Erythroblast (primary cell): ENCODE measurements at places on chromosomes 16 and 17.

- DNase-seq = no peak
These were observed 77.0 kb upstream of the ZNF423 start for GRCh38 chr16:49932946-49933345.

GRCh38 chr16:58393138-58393504 lies 850 bp downstream of the GINS3 start:
- DNase-seq = peak; percentile 73

DNA sequence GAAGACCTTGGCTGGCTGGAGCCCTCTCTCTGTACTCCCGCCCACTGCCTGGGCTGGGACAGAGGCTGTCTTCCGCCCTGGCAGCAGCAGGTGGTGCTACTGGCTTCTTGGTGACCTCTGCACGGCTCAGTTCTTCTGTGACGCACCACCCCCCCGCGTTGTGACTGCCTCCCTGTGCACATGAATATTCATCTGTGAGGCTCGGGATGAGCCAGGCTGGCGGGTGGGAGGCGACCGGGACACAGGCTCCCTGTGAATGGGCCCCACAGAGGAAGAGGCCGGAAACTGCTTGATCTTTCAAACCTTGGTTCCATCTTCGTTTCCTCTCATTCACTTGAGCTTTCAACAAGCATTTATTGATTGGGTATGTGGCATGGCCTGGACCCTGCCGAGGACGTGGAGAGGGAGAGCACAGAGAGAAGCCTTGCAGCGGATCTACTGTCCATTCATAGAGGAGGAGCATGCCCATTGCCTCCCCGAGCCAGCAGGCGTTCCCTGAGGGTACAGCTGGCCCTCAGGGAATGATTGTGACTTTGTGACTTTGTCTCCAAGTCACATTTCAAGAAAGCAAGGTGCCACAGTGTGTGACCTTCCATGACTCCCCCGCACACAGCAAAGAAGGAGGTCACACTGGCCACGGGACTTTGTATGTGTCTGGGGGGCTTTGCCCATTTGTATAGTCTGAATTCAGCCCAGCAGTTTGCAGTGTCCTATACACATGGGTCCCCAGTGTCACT lies 45.0 kb downstream of the B9D1 start:
- DNase-seq = no peak

DNA sequence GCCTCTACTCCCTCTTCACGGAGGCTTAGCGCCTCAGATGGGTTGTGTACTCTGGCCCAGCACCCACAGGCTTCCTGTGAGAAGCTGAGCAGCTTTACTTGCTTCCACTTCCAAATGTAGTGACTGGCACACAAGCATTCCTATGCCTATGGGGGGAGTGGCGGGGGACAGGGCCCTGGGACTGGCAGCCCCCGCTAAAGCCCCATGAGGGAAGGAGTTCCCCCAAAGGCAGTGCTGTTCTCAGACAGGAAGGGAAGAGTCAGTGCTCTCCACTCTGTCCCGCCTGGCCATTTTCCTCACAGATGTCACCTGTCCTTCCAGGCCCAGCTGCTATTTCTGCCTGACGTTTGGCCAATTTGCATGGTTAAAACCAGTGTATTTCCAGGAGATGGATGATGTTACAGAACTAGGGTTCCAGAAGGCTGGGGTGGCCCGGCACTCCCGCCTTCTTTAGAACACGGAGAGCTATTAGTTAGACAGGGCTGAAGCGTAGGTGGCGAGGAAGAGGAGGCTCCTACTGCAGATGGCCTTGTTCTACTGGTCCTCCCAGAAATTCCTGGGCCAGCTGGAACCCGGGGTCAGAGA lies 83.9 kb upstream of the FBXO47 start:
- no peak for DNase-seq

DNA sequence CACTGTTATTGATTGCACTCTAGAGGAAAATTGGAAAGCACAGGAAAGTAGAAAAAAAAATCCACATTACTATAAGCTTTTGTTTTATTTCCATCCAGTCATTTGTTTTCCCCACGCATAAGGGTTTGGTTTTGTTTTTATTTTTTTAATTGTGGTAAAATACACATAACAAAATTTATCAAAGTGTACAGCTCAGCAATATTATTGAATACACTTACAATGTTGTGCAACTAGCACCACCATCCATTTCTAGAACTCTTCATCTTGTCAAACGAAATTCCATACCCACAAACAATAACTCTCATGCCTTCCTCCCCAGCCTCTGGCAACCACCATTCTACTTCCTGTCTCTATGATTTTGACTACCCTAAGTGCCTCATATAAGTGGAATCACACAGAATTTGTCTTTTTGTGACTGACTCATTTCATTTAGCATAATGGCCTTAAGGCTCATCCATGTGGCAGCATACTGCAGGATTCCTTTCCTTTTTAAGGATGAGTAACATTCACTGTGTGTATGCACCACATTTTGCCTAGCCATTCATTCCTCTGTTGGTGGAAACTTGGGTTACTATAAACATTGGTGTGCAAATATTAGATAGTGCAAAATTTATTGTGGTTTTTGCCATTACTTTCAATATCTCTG lies 11.1 kb downstream of the SPPL2C start:
- DNase-seq = no peak

DNA sequence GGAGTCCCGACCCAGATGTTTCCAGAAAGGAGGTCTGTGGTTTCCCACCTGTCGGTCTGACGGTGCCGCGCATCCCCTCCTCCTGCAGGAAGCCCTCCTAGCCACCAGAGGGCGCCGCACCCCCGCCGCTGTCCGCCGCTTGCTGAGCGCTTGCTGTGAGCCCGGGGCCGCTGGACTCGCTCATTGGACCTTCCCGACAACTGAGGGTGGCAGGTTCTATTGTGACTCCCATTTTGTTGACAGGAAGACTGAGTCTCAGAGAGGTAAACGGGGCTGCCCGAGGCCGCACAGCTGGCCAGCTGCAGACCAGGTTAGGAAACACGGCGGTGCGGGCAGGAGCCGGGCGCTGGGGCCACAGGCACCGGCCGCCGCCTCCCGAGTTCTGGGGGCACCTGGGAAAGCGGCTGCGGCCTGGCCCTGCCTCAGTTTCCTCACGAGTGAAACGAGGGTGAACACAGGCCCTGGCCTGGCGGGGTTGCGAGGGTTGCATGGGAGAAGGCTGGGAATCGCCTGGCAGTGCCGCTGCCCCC lies 191.1 kb upstream of the CIBAR2 start:
- peak; percentile 84 for DNase-seq

DNA sequence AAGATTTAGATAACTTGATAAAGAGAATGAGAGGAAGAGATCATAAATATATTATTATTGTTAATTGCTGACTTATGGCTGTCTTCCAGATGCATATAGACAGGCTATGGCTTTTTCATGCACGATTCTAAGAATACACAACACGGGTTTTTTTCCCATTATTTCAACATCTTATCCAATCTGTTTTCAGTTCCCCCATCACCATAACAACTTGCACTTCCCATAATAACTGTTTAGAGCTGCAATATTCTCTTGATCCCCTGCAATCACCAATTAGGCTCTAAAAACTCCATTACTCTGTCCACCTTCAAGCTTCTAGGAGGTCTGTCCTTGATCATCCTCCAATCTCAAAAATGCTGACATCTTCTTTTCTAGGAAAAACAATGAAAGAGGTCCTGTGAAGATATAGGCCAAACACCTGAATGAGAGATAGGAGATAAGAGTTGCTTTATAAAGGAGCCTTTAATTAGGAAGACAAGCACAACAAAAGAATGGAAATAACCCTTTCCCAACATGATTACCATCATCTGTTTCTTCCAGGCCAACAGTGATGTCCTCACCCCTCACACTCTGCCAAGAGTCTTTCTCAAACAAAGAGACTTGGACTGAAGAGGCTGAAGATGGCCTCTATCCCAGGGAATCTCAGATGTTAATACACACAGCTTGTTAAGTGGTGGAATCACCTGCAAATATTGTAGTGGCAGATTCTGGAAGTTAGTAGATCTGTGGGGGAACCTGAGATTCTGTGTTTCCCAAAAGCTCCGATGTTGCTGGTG lies 32.2 kb upstream of the CCL2 start:
- no peak for DNase-seq

GRCh38 chr17:62746941-62747340 lies 61.2 kb downstream of the MARCHF10 start:
- no peak for DNase-seq

DNA sequence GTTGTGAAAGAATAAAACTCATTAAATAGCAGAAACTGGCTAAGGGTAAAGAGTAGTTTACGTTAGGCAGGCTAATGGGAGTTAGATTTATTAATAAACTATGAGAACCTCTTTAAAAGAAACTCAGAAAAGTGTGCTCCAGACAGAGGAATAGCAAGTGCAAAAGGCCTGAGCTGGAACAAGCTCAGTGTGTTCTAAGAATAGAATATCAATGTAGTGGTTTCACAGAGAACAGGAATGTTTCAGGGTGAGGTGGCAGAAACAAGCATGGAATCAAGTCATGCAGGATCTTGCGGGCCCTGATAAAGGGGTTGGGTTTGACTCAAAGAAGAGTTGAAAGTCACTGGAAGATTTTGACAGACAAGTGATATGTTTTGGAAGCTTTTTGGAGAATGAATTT lies 164.0 kb upstream of the HS3ST3A1 start:
- no peak for DNase-seq

DNA sequence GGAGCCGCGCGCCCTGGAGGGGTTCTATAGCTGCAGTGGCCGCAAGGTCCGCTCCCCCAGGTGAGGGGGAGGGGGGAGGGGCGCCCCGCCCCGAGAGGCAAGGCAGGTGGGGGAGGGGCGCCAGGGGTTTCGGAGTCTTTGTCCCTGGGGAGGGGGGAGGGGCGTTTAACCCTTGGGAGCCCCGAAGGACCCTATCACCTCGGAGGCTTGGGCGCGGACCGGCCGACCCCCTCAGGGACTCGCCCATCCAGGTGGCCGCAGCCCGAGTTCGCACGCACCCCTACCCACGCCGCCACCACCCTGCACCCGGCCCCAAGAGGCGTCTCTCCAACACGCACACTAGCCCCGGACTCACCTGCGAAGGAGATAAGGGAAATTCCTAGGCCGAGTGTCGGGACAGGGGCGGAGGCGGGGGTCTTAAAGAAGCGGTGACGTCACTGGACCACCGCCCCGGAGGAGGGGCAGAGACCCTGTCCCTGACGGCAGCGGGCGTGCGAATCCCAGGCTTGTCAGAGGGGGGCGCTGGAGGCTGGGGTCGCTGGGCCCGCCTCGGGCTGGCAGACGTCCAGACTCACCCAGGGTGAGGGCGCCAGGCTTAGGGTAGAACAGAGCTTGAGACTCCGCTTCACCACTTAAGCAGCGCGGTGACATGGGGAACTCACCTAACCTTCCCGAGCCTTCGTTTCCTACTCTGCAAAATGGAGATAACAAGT lies at the start of gene CLDN6:
Gene CLDN6, minus strand, starts transcription at position 390 of the 713 bp plus-strand sequence. CDS start 2,162 bp downstream, outside the sequence.
- DNase-seq = peak; percentile 70

- DNase-seq = peak; percentile 56
These were observed 69.6 kb upstream of the GSE1 start for GRCh38 chr16:85543536-85543935.

DNA sequence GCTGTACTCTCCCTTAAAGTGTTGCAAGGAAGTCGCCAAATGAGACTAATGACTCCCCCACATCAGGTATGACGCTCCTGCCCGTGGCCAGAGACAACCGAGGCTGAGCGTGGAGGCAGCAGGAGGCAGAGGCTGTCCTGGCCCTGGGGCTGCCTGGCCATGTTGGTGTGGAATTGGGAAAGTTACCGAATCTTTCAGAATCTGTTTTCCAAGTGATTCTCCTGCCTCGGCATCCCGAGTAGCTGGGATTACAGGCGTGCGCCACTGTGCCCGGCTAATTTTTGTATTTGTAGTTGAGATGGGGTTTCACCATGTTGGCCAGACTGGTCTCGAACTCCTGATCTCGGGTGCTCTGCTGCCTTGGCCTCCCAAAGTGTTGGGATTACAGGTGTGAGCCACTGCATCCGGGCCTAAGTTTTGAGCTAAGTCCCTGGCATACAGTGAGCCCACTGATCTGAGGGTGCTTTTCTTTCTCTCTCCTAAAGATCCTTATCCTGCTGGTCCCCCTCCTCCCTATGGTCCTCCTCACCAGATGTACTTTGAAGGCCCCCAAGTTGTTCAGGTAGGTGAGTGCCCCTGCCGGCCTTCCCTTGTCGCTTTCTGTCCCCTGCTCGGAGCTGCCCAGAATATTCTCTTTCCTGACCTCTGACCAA lies 700 bp downstream of the LITAFD start:
- no peak for DNase-seq

GRCh38 chr17:72151565-72152386 lies 31.0 kb downstream of the SOX9 start:
- no peak for DNase-seq

- peak; percentile 62 for DNase-seq
These were observed 100.7 kb downstream of the LYRM1 start for GRCh38 chr16:21001262-21001661.

- DNase-seq = peak; percentile 63
These were observed 1.4 kb upstream of the CEMP1 start for GRCh38 chr16:2532494-2533141.

DNA sequence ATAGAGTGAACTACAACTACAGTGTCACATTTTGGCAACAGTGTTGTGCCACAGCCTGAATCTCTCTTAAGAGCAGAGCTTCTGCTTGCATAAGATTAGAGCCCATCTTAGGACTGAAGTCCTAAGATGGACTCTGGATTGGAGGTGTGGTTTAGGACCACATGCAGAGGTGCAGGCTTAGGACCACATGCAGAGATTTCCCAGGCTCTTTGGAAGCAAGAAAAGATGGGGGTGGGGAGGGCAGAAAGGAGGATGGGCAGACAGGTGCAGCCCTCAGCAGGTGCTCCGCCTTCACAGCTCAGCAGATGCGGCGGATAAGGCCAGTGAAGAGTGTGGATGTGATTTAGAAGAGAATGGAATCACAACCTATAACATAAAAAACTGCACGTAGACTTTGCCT lies 128.7 kb downstream of the TANGO6 start:
- no peak for DNase-seq

DNA sequence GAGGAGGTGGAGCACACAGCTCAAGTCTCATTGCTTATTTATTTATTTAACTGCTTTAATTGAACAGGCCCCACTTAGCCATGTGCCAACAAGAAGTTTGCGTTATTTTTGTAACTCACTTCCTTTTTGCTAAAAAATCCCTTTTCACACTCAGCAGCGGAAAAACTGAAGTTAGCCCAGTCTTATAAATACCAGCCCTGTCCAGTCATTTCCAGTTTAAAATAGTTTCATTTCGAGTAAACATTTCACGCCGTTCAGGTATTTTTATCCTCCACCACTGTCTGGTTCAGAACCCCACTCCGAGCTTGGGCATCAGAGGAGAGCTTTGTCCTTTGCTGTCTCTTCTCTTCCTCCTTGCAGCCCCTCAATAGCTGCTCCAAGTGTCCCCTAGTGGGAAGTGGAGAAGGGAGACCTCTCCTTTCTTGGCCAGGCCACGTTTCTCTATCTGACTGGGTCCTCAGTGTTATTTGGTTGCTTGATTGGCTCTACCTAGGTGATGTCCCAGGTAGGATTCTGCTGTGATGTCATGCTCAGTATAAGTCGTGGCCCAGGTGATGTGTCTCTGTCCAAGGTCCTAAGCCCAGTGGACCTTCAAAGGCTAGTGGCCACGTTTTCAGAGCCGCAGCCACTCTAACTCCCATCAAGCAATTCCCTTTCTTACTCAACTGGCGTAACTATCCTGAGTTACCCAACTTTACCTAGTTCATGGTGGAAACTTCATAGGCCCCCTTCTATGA lies 53.0 kb upstream of the GAS7 start:
- no peak for DNase-seq

- no peak for DNase-seq
These were observed 48.8 kb upstream of the CCL1 start for GRCh38 chr17:34411646-34412421.

GRCh38 chr17:35786941-35787432 lies 8.5 kb downstream of the MMP28 start:
- no peak for DNase-seq
